ENCODE measurements at places on chromosomes 2 and 18. TPM values are rescaled to one million over a fixed set of nuclear protein-coding genes. Genes with fewer than 3 reads are reported as not detected.

Gene CD28
- total RNA-seq = 0.37 TPM

Gene LDLRAD4
- 1.2 TPM for total RNA-seq

Gene FAM124B
- total RNA-seq = not detected

Gene TMEM247
- total RNA-seq = not detected

DNA sequence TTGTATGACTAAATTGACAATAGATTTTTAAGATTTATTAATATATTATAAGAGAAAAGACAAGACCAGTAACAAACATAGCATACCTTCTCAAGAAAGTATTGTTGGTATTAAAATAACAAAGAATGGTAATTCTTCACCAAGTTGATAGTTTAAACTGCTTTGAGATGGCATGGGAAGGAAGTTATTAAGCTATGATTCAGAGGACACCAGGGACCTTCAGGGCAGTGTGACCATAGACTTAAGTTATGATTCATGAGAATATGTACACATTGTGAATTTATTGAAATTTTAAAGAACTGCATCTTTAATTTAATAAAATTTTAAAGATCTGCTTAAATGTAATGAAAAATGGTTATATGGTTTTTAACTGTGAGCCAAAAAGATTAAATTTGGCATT is 205.7 kb downstream of the DSEL start:
- DNase-seq = no peak

GRCh38 chr2:38552259-38552658 is 50.5 kb downstream of the HNRNPLL start:
- no peak for DNase-seq

- no peak for DNase-seq
Measured at GRCh38 chr18:3450012-3450798, at the start of gene TGIF1. TSS of gene TGIF1 (plus strand) at chr18:3450172. CDS start at chr18:3450490, 318 bp downstream.

GRCh38 chr2:47907039-47907781 is 912 bp upstream of the FBXO11 start:
- no peak for DNase-seq

- DNase-seq = no peak
Measured at GRCh38 chr2:68827666-68828065, 43.5 kb downstream of the BMP10 start.

- DNase-seq = no peak
Measured at GRCh38 chr18:61973273-61974115, 80.7 kb upstream of the RNF152 start.

DNA sequence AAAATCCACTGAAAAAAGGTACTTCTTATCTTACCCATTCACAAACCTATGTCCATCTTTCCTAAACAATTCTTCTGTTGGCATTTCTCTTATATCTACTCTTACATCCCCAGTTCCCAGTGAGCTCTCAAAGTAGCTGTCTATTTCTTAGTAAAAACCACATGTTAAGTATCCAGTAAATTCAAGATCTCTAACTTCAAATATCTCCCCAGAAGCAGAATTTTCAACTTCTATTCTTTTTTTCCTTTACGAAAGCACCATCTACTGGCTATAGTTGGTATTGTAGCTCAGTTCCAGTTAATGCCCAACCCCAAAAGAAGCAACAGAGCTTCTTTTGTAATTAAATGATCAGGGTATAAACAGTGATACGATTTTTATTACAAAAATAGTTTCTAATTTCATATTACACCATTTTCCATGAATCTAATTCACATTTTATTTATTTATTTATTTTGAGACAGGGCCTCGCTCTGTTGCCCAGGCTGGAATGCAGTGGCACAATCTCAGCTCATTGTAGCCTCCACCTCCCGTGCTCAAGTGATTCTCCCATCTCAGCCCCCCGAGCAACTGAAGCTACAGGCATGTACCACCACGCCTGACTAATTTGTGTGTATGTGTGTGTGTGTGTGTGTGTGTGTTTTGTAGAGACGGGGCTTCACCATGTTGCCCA is 28.5 kb downstream of the HRH4 start:
- DNase-seq = peak; percentile 27

DNA sequence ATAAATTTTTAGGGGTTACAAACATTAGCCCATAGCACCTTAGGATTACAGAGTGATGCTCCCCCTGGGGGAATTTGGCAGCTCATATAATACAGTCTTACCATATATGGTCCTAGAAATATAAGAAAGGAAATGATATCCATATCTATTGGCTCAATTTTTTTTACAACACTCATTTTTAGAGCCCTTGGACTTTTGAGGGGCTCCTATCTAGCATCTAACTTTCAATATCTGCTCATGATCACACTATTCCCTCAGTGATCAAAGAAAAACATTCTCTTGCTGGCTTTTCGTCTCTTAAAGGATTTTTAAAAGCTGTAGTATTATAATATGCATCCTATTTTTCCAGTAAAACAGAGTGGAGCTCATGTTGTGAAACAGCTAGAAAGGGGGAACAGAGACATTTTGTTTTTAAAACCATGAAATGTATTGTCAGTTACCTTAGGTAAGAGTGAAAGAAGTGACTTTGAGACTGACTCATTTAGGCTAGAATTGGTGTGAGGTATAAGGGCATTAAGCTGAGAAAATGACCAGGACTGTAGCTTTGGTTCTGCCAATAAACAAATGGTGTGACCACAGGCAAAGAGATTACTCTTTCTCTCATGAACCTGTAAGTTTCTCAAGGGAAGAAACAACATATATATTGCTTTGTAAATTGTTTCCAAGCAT is 65.8 kb downstream of the ALPK2 start:
- no peak for DNase-seq

DNA sequence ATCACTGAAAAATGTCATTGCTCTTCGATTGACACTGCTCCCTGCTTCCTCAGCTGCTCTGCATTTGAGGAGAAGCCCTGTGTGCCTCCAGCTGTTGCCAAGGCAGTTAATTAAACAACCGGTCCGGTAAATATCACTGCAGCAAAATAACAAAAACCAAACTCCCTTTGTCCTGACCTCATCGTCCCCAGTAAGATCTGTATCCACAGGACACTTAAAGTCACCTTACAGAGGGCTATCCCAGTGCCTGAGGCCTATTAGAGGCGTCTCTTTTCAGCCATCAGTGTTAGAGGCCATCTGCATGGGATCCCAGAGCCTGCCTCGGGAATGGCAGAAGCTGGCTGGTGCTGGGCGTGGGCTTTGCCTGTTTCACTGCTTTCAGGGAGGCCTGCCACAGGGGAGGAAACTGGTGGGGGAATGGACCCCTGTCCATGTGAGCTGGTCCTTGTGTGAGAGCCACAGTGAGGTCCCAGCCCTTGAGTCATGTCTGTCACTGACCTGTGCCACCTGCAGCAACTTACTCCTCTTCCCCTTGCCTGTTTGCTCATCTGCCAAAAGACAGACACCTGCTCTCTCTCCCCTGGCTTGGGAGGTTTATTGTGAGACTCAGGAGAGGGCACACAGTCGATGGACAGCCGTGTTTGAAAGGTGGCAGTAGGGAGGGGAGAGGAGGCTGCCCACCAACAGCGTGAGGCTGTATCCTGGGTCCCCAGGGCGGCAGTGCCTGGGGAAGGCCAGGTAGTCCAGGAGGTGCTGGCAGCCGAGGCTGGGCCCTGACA is 117.7 kb upstream of the MCFD2 start:
- DNase-seq = no peak

GRCh38 chr18:38243291-38243690 is 677.7 kb upstream of the CELF4 start:
- DNase-seq = no peak

DNA sequence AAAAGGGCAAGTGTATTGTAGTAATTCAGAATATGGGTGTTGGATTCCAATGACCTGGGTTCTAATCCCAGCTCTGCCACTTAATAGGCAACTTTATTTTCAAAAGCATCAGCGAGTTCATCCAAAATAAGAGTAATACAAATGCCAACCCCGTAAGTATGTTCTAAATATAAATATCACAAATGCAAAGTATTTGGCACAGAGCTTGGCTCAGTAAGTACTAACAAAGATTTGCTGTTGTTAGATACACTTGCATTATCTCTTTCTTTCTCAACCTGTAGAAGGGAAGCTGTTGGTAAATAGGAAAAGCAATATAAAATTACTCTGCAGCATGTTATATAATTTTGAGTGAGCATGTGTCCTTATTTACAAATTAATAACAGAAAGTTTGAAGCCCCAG is 1302.6 kb upstream of the FAM98A start:
- no peak for DNase-seq

- no peak for DNase-seq
Measured at GRCh38 chr2:169705927-169706326, 11.7 kb downstream of the PHOSPHO2 start.
